ENCODE measurements at places on chromosomes 2 and 18.

- H3K4me1 ChIP-seq: no peaks in the 10 kb centered on the region
- H3K4me3 ChIP-seq: no peak overlapping the region
- DNase-seq: no peak
- no peaks in the 10 kb centered on the region for H3K27me3 ChIP-seq
Measured at GRCh38 chr18:50456285-50456684, 81.4 kb downstream of the SKA1 start.

GRCh38 chr2:161238265-161238559 lies 70.0 kb upstream of the PSMD14 start:
- no peaks in the 10 kb centered on the region for H3K36me3 ChIP-seq
- no peak for DNase-seq
- H3K27me3 ChIP-seq: no peaks in the 10 kb centered on the region
- no peak overlapping the region for H3K27ac ChIP-seq
- no peaks in the 10 kb centered on the region for H3K4me1 ChIP-seq

- H3K27me3 ChIP-seq: no peaks in the 10 kb centered on the region
- H3K4me1 ChIP-seq: no peaks in the 10 kb centered on the region
- peak overlapping the region; percentile 33 for H3K27ac ChIP-seq
- DNase-seq: peak; percentile 53
- H3K36me3 ChIP-seq: no peaks in the 10 kb centered on the region
- no peak overlapping the region for H3K4me3 ChIP-seq
Measured at GRCh38 chr2:150911766-150912280, 349.8 kb downstream of the RBM43 start.

DNA sequence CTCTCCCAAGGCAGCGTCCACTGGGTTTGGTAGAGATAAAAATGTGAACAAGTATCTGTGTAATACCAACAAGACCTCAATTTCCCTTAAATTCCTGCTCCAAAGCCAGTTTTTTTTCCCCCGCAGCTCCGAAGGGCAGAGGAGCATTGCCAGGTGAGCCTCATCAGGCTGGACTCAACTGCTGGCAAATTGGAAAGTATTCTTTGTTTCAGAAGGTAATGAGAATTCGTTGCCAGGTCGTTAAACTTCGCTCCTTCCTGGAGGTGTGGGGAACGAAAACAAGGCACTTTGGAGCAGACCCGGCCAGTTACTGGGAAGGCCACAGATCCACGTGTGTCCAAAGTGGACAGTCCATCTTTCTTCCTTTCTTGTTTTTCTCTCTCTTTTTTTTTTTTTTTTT lies 30.4 kb upstream of the ASB18 start:
- no peaks in the 10 kb centered on the region for H3K36me3 ChIP-seq
- no peak overlapping the region for H3K27ac ChIP-seq
- H3K4me3 ChIP-seq: no peak overlapping the region
- no peaks in the 10 kb centered on the region for H3K4me1 ChIP-seq
- no peak for DNase-seq

DNA sequence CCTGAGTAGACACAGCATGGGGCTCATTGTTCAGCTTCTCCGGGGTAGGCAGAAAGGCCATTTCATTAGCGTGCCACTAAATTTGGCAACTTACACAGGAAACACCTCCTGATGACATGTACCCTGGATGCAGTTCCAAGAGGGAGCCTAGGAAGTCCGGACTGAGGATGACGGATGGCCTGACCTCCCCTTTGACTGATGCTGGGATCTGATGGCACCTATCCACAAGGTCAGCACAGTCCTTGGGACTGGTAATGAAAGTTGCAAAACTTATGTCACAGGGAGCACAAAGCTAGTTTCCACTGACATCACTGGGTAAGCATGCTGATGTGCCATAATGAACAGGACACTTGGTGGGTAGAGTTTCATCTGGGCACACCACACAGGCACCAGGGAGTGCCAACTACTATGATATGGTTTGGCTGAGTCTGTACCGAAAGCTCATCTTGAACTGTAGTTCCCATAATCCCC lies 126.7 kb upstream of the ARL4C start:
- no peak overlapping the region for H3K27ac ChIP-seq
- H3K4me1 ChIP-seq: peaks cover under 1% of the 10 kb centered on the region
- no peak overlapping the region for H3K4me3 ChIP-seq
- peak; percentile 14 for DNase-seq
- no peaks in the 10 kb centered on the region for H3K36me3 ChIP-seq
- H3K27me3 ChIP-seq: no peaks in the 10 kb centered on the region

- no peak for DNase-seq
- H3K4me3 ChIP-seq: no peak overlapping the region
- H3K4me1 ChIP-seq: no peaks in the 10 kb centered on the region
- H3K27me3 ChIP-seq: no peaks in the 10 kb centered on the region
Measured at GRCh38 chr18:45081566-45082181, 401.0 kb downstream of the SETBP1 start.

DNA sequence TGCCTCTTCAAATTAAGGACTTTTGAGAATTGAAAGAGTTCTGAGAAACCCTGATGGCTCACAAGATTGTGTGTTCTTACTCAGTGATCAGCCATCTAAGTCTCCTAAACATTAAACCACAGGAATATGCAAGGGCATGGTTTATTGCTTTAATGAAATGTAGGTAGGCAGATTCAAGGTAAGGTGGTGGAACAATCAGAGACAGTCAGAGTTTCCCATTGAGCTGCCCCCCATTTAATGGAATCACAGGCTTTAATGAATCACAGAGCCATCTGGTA lies 107.8 kb upstream of the LRATD1 start:
- no peak for DNase-seq
- H3K27me3 ChIP-seq: no peaks in the 10 kb centered on the region
- H3K4me3 ChIP-seq: no peak overlapping the region
- no peak overlapping the region for H3K27ac ChIP-seq

- no peaks in the 10 kb centered on the region for H3K36me3 ChIP-seq
- H3K27ac ChIP-seq: no peak overlapping the region
- no peak for DNase-seq
- H3K27me3 ChIP-seq: no peaks in the 10 kb centered on the region
Measured at GRCh38 chr2:182915369-182916326, 49.2 kb upstream of the FRZB start.

GRCh38 chr2:230712443-230713330 lies at the start of gene CAB39:
Gene CAB39 (plus strand): TSS chr2:230712842. CDS start chr2:230760002, 47,160 bp downstream.
- peak within 1 kb of the TSS; percentile 74 for H3K4me3 ChIP-seq
- DNase-seq: peak; percentile 97
- peaks cover 45% of the 10 kb centered on the region for H3K4me1 ChIP-seq
- H3K36me3 ChIP-seq: no peaks in the 10 kb centered on the region

DNA sequence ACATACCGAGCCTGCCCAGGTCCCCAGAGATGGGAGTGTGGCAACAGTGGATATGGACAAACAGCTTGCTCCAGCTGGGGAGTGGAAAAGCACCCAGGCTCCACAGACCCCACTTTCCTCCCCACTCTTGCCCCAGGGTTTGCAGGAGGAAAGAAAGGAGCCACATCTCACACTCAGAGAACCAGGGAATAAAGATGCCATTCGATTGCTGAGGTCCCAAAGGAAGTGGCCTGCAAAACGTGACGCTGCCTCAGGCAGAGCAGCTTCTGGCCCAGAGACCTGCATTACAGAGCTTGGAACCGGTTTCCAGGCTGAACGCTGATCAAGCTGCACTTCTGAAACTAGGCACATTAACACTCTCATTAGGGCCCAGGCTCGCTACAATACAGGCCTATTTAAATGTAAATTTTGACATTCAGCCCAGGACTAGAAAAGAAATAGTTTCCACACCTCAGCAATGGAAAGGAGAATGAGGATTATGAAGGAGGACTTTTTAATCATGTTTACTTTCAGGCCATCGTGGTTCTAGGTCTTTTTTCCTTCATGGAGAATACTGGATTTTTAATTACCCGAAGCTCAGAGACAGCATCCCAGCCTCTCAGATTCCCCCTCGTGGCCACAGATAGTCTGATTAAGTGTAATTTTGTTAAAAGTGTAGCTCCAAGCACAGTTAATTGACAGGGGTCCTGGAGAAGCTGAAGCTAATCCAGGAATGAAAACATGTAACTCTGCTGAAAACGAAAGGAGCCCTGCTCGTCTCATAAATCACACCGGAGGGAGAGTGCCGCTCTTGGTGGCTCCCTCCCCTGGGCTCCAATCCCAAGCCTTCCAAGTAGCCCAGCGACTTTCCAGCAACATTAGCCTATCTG lies 221.3 kb upstream of the RAB6C start:
- no peaks in the 10 kb centered on the region for H3K36me3 ChIP-seq
- no peaks in the 10 kb centered on the region for H3K27me3 ChIP-seq
- peak overlapping the region; percentile 44 for H3K4me3 ChIP-seq
- H3K4me1 ChIP-seq: no peaks in the 10 kb centered on the region
- no peak overlapping the region for H3K27ac ChIP-seq
- peak; percentile 37 for DNase-seq

- no peaks in the 10 kb centered on the region for H3K4me1 ChIP-seq
- H3K4me3 ChIP-seq: no peak overlapping the region
- no peak overlapping the region for H3K27ac ChIP-seq
- H3K27me3 ChIP-seq: peaks cover 4% of the 10 kb centered on the region
- H3K36me3 ChIP-seq: no peaks in the 10 kb centered on the region
Measured at GRCh38 chr2:110874453-110875383, 142.3 kb downstream of the ACOXL start.

- no peak overlapping the region for H3K27ac ChIP-seq
- H3K27me3 ChIP-seq: peaks cover 3% of the 10 kb centered on the region
- no peaks in the 10 kb centered on the region for H3K36me3 ChIP-seq
- no peak for DNase-seq
- no peaks in the 10 kb centered on the region for H3K4me1 ChIP-seq
- H3K4me3 ChIP-seq: no peak overlapping the region
Measured at GRCh38 chr2:126978333-126978732, 79.6 kb downstream of the TEX51 start.

DNA sequence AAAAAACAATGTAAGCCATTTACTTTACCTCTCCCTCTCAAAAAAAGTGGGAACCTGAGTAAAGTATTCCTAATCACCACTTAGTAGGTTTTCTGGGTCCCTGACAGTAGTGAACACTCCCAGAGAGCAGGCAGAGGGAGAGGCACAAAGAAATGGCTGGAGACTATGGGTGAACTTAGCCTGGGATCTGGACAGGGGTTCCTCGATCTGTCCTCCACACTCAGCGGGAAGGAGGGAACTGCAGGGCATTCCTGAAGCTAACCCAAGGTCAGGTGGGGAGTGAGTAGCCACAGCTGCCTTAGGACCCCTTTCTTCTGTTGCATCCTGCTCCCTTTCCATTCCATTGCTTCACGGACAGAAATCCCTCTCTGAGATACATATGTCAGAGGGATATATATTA lies 155.3 kb downstream of the TPGS2 start:
- H3K36me3 ChIP-seq: no peaks in the 10 kb centered on the region
- no peak overlapping the region for H3K27ac ChIP-seq
- no peaks in the 10 kb centered on the region for H3K4me1 ChIP-seq

DNA sequence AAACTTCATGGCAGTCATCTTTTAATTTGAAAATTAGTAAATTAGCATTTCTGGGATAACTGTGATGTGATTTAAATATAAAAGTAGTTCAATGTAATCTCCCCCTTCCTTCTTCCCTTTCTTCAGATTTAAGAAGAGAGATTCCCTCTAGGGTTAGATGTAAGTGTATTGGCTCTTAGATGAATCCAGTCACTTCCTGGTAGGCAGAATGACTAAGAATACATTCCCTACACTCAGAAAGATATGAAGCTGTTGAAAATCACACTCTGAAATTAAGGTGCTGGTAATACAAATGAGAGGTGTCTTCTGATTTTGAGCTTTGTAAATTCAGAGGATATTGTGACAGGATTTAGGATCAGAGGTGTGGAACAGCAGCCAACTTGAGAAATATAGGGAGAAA lies 71.6 kb downstream of the TDRD15 start:
- no peak for DNase-seq
- no peak overlapping the region for H3K27ac ChIP-seq
- no peaks in the 10 kb centered on the region for H3K36me3 ChIP-seq
- H3K4me3 ChIP-seq: no peak overlapping the region
- no peaks in the 10 kb centered on the region for H3K4me1 ChIP-seq

GRCh38 chr2:218569661-218570500 lies 1.2 kb downstream of the CNOT9 start:
- H3K27ac ChIP-seq: peak overlapping the region; percentile 100
- H3K27me3 ChIP-seq: no peaks in the 10 kb centered on the region
- H3K4me3 ChIP-seq: peak overlapping the region; percentile 70
- H3K36me3 ChIP-seq: peaks cover 28% of the 10 kb centered on the region
- DNase-seq: peak; percentile 58

DNA sequence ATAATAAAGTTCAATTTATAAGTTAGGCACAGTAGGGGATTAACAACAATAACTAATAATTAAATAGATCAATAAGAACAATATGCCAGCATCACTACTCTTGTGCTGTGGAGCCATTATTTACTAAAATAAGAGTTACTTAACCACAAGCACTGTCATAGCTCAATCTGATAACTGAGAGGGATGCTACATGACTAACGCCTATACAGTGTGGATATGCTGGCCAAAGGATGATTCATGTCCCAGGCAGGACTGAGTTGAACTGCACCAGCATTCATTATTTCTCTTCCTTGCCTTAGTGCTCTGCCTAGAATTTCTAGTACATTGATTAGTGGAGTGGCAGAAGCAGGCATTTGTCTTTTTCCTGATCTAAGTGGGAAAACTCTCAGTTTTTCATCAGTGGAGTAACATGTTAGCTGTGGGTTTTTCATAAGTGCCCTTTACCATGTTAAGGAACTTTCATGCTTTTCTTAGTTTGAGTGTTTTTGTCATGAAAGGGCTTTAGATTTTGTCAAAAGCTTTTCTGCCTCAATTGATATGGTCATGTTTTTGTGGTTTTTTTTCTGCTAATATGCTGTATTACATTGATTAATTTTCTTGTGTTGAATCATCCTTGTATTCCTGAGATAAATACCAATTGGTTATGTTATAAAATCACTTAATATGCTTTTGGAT lies 21.7 kb downstream of the KIAA1328 start:
- peaks cover 12% of the 10 kb centered on the region for H3K36me3 ChIP-seq
- no peaks in the 10 kb centered on the region for H3K27me3 ChIP-seq
- no peak overlapping the region for H3K27ac ChIP-seq
- H3K4me3 ChIP-seq: no peak overlapping the region
- DNase-seq: no peak

DNA sequence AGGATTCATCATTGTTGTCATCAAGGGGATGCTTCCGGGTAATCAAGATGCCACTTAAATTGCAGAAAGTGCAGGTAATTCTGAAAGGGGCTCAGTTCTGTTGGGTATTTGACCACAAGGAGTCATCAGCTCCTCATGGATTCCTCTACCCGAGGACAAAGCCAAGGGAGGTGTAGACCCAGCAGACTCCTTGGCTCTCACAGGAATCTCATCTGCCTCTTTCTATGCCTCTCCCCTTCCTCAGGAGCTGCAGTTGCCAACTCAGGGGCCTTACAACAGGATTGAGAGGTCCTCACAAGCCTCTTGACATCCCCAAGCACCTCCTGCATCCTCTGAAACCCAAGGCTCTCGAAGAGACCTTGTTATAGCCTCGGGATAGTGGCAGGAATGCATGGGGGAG lies 44.0 kb downstream of the ITGB6 start:
- no peak for DNase-seq
- no peaks in the 10 kb centered on the region for H3K4me1 ChIP-seq
- H3K27me3 ChIP-seq: no peaks in the 10 kb centered on the region
- no peak overlapping the region for H3K4me3 ChIP-seq

GRCh38 chr18:11379660-11380059 lies 229.7 kb upstream of the SLC35G4 start:
- no peaks in the 10 kb centered on the region for H3K4me1 ChIP-seq
- H3K36me3 ChIP-seq: no peaks in the 10 kb centered on the region
- no peak for DNase-seq
- H3K27ac ChIP-seq: no peak overlapping the region
- no peaks in the 10 kb centered on the region for H3K27me3 ChIP-seq

- H3K4me1 ChIP-seq: peaks cover 66% of the 10 kb centered on the region
- no peaks in the 10 kb centered on the region for H3K27me3 ChIP-seq
- H3K27ac ChIP-seq: peak overlapping the region; percentile 97
- H3K4me3 ChIP-seq: peak overlapping the region; percentile 47
- peak; percentile 92 for DNase-seq
- H3K36me3 ChIP-seq: peaks cover 17% of the 10 kb centered on the region
Measured at GRCh38 chr2:43219383-43220228, 6.8 kb downstream of the ZFP36L2 start.

All from stomach (tissue), 19 donors.